ENCODE measurements at places on chromosomes 4 and X. TPM values are rescaled to one million over a fixed set of nuclear protein-coding genes. Genes with fewer than 3 reads are reported as not detected.

- DNase-seq, result no peak
These were observed 1743.9 kb downstream of the RPA4 start for GRCh38 chrX:98627645-98628044.

DNA sequence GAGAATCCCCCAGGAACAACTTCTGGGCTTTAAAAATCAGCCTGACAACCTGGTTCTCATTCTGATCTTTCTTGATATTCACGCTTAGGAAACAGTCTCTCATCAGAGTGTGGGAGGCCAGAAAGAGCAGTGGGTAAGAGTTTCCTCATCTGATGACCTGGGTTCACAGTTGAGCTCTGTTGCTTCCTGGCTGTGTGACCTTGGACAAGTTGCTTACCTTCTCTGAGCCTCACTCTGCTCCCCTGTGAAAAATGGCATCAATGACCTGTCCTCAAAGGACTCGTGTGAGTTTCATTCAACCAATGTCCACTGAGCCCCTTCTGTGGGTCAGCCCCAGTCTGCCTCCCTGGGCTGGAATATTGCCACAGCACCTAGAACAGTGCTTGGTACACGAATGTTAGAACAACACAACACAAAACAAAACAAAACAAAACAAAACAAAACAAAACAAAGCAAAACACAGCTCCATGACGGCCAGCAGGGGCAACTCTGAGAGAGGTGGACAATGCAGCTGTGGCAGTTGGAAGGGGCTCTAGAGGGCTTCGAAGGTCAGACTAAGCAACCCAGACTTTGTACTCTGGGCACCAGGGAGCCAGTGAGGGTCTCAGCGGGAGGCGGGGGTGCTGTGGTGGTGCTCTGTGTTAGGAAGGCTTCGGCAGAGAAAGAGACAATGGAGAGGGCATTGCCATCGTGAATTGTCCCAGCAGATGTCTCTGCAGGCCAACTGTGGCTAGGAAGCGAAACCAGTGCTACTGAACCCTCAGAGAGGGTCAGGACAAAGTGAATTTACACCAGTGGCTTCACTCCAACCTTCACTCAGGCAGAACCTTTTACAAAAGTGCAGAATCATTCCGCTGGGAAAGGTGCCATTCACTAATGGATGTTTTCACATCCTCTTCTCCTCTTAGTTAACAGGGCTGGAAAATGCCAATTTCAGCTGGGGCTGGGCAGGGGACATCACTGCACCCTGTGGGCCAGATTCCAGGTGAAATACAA is 14.3 kb upstream of the C4orf50 start:
- no peak for DNase-seq

DNA sequence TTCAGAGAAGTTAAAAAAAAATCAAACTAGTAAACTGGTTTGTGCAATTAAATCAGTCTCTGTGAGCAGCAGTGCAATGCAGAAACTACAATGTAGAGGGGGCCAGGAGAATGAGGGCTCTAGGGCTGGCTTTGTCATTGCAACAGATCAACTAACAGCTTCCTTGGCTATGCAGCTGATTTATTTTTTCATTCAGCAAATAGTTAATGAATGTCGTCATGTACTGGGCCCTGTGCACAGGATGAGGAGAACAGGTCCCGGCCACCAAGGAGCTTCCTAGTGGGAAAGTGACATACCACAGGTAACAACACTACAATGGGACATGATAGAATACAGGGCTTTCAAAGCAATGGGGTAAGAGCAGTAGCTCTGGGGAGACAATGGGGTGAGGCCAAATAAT is 190.1 kb downstream of the NSUN7 start:
- no peak for DNase-seq

GRCh38 chrX:78747489-78747888 is at the start of gene LPAR4:
LPAR4 (plus strand) TSS chrX:78747720; CDS start chrX:78754870, 7,150 bp downstream.
- no peak for DNase-seq

DNA sequence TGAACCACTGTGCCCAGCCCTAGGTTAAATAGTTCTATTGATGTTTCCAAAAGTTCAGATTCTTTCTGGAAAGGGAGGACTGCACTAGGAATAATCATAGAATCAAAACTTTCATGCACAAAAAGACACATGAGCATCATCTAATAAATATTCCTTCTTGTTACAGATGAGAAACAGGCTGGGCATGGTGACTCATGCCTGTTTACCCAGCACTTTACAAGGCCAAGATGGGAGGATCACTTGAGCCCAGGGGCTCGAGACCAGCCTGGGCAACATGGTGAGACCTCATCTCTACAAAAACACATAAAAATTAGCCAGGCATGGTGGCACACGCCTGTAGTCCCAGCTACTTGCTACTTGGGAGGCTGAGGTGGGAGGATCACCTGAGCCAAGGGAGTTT is 27.7 kb downstream of the LARP7 start:
- no peak for DNase-seq

DNA sequence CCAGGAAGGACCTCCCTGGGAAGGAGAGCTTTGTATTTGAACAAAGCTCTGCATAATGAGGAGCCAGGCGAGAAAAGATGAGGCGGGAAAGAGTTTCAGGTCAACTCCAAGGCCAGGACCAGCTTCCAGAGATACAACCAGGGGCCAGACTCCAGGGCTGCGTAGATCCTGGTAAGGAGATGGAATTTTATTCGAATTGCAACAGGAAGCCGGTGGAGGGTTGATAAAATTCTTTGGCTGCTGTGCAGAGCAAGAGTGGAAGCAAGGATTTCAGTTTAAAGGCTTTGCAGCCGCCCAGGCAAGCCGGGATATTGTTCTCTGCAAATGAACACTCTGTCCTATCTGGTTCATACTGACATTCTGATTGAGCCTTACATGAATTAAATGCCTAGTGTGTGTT is 40.2 kb upstream of the CBR4 start:
- no peak for DNase-seq

GRCh38 chrX:71998836-71999509 is 88.3 kb downstream of the NHSL2 start:
- DNase-seq, result no peak

- DNase-seq, result no peak
These were observed 68.2 kb downstream of the ZNF827 start for GRCh38 chr4:145870155-145871020.

- no peak for DNase-seq
These were observed 9.6 kb downstream of the ARSJ start for GRCh38 chr4:113969709-113970334.

DNA sequence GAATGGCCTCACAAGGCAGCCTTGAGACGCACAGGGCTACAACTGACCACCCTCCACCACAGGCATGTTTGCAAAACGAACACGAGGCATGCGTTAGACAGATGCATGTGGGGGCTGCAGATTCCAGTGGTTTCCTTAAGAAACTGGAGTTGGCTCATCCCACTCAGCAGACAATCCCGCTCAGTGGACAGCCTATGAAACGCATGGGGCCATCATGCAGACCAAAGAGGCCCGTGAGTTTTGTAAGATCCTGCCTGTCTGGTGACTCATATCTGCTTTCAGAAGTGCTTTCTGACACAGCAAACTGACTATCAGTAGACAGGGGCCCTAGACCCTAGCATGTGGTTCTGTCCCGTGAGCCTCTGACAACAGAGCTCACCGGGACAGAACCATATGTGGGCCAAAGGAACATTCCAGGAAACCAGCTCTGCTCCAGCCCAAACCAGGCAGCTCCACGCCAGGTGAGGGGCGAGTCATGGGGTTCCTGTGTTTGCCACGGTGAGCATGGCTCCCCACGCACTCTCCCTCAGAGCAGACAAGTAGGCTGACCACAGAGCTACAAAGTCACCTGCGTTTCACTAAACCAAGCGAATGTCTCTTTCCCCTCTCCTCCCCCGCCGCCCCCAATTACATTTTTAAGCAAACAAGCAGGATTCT is 74.4 kb downstream of the MTMR1 start:
- no peak for DNase-seq

DNA sequence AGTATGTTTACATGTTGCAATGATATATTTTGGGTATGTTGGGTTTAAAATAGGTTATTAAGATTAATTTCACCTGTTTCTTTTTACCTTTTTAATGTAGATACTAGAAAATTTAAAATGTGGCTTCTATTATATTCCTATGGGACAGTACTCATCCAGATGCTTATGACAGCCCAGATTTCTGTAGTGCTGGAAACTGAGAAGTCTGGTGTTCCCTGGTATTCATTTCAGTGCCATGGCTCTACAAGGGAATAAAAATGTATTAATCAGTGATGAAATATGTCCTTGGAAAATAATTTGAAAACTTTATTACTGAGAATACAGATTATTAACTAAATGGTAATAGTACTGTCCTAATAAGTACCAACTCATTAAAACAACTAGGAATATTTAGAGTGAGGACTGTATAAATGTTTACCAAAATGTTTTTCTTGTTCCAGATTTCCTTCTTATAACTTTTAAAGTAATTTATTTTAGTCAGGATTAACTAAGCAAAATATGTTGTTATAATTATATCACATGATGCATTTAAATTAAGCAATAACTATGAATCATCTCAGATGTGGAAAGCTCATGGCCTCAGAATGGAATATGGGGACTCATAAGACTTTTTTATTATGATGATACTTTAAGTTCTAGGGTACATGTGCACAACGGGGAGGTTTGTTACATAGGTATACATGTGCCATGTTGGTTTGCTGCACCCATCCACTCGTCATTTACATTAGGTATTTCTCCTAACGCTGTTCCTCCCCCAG is 25.3 kb downstream of the ARHGAP24 start:
- DNase-seq, result no peak

DNA sequence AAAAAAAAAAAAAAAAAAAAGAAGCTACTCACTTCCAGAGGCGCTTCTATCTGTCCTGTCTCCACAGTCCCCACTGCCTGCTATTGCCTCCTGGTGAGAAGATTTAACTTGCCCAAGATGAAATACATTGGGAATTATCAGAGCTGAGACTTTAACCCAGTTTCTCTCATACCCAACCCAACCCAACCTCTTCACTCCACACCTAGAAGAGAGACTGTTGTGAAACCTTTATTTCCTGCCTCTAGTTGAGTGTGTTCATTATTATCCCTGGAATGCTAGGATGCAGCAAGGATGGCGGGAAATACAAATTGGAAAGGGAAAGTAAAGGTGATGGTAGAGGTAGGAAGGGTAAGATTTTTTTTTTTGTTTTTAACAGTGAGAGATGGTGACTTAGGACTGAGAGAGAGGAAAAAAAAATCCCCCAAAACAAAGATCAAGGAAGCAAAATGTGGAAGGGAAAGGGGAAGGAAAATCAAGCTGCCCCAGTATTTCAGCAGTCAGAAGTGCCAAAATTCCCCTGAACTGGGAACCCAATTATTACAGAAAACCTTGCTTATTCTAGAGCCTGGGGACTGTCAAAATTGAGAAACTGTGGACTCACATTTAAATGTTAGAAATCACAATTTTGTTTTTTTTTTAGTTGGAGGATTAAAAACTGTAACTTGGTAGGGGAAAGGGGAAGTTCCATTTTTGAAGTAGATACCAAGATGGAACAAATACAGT is 253.0 kb downstream of the PTTG2 start:
- no peak for DNase-seq

GRCh38 chr4:186882293-186882692 is 158.6 kb upstream of the FAT1 start:
- no peak for DNase-seq

- DNase-seq, result no peak
These were observed at the start of gene ARSH for GRCh38 chrX:3006495-3006894. ARSH (plus strand) TSS chrX:3006546; CDS start chrX:3006613, 67 bp downstream.

DNA sequence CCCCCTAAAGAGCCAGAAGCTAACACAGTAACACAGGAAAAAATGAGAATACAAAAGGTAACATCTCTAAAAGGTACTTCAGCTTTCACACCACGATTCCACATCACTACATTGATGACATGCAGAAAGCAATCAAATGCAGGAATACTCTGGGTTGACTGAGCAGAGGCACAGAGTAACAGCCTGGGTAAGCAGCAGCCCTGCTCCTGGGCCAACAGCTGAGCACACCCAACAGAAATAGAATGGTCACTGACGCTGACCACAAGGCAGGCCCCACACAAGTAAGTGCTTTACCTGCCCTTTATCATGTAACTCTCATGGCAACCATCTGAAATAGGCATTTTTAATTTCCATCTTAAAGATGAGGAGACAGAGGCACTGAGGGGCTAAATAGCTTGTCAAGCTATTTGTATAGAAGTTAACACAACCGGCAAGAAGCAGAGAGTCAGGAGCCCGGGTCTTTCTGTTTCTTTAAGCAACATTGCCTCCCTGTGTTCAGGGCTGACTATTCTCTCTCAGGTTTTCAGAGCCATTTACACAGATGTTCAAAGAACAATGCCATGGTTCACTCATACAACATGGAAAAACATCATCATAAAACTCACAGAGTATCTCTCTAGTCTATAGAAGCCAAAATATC is 168.9 kb downstream of the ZNF674 start:
- no peak for DNase-seq

- no peak for DNase-seq
These were observed 3.8 kb downstream of the PHOX2B start for GRCh38 chr4:41744572-41745291.

DNA sequence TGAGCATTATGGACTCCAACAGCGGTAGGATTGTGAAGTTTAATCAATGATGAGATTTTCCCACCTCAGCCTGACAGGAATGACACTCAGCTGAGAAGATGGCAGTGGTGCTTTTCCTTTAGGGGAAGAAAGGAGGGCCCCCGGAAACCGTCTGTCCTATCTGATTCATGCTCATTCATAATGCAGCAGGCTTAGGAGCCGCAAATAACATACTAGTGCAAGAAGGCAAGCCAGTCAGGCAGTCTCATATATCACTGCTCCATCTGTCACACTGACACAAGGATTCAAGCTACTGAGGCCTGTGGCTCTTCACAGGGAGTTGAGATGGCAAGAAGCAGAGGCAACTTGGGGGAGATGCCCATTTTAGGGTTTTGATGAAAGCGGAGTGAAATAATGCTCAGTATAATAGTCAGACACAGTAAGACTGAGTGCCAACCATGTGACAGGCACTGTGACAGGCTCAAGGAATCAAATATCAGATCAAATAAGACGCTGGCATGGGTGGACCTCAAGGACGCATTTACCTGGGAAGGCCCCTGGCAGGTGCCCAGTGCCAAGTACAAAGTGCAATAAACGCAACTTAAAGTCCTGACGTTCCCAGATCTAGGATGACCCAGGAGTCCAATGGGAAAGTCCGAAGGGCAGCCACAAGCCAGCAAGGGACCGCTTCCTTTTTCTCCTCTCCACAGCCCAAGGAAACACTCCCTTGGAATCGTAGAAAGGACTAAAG is 63.4 kb downstream of the FHDC1 start:
- no peak for DNase-seq

PAGE1 gene
- total RNA-seq, result not detected

HNRNPDL gene
- total RNA-seq, result 310 TPM

SEC24D gene
- total RNA-seq, result 66.7 TPM

MAGEA9B gene
- total RNA-seq, result not detected

HERC5 gene
- total RNA-seq, result 3.0 TPM

POLR2B gene
- total RNA-seq, result 84.2 TPM

ARMCX1 gene
- total RNA-seq, result 17.6 TPM

CETN2 gene
- 47.1 TPM for total RNA-seq

ZNF674 gene
- 8.5 TPM for total RNA-seq
